ENCODE measurements at places on chromosomes 5 and 9.

GRCh38 chr9:19331877-19332276, 48.2 kb downstream of the RPS6 start:
- DNase-seq: no peak

GRCh38 chr5:21263361-21263760, 1275.4 kb upstream of the CDH18 start:
- DNase-seq: no peak

GRCh38 chr5:143842920-143843319, 31.0 kb downstream of the HMHB1 start:
- DNase-seq: no peak

DNA sequence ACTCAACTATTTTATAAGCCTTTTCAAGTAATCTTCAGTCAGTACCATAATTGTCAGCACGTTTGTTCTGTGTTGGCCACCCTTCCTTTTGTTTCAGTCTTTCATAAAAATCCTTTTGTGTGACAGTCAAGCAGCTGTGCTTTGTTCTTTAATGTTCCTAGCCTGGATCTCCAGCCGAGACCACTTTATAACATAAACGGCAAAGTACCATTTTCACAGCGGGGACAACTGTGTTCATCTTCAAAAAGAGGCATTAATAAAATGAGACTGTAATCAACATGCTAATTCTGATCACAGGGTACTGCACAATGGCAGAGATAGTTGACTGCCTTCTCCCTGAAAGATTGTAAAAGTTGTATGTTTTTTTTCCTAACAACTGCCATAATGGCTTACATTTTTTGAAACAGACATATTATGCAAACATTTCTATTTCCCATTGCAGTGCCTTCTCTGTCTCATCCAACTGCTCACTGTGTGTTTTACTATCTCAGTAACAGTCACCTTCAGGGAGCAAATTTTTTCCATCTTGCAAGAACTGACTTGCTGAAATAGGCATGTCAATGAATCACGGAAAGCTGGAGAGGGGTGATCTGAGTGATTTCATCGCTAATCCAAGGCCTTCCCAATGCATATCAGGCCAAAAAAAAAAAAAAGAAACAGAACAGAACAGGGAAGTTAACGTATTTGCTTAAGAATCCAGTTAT, 828.5 kb upstream of the DMAC1 start:
- DNase-seq: no peak

DNA sequence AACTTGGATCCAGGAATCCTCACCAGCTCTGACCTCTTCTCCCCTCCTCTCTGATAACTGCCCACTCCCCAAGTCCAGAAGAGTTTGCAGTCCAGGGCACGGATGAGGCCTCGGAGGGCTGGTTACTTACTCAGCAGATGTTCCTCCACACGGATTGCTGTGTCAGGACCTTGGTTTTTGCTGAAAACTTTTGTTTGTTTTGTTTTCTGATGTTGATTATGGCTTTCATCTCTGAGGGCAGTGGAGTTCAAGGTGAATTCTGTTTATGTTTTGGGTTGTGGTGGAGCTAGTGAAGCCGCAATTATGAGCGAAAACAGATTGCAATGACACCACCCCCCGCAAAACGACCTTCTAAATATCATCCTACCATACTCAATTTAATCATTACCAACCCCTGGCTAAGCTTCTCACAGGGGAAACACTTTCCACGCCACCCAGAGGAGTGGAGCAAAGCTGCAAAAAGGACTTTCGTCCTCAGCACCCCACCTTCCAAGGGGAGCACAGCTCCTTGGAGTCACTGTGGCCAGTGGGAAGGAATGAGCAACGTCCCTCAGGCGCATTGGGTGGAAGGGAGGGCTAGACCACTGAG, 92.7 kb upstream of the SAP30L start:
- DNase-seq: no peak

- DNase-seq: no peak
Measured at GRCh38 chr9:34335376-34335775, 6.0 kb downstream of the NUDT2 start.

DNA sequence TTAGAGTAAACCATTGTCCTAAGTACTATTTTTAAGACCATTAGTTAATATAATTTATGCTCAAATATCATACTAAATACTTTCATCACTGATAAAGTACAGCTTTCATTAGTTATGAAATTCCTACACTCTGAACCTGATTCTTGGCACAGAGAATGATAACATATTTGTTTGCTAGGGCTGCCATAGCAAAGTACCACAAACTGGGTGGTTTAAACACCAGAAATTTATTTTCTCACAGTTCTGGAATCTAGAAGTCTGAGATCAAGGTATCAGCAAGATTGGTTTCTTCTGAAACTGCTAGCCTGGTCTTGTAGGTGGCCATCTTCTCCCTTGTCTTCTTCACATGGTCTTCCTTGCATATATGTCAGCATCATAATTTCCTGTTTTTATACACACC, 608.4 kb downstream of the TLE1 start:
- no peak for DNase-seq

DNA sequence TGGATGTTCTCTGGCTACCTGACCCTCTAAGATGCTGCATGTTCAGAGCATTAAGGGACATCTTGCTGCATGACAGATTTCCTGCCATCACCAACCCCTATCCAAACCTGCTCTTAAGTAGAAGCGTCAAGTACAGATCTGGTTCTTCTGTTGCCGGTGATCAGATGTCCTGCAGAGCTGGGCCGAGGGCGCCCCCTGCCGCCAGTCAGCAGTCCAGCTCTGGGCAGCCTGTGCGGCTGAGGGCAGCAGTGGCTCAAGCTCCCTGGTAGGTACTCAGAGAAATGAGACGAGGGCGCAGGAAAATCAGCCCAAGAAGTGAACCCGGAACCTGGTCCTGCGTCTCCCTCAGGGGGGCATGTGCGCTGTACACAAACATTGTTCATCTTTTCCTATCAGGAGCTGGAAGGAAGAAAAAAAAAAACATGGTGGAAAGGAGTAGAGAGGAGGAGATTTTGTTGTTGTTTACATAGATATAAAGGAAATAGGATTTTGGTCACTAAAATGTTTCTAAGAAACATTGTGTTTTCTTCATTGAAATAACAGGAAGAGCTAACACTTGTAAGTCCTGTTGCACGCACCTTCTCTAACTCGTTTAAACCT, 95.8 kb downstream of the CFAP90 start:
- peak; percentile 68 for DNase-seq

DNA sequence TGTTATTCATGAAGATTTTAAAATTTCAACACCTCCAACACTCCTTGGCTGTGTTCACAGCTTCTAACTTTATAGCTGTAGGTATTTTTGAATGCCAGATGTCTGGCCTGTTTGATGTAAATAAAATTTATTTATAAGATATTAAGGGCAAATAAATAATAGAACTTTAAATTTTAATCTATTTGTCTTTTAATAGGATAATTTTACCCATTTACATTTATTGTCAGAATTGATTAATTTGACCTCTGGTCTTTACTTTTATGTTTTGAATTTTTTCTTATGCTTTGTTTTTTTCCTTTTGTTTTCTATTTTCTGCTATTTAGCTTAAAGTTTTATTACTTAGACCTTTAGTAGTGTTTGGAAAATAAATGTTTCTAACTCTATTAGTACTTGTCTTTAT, 94.6 kb downstream of the UGCG start:
- DNase-seq: no peak

DNA sequence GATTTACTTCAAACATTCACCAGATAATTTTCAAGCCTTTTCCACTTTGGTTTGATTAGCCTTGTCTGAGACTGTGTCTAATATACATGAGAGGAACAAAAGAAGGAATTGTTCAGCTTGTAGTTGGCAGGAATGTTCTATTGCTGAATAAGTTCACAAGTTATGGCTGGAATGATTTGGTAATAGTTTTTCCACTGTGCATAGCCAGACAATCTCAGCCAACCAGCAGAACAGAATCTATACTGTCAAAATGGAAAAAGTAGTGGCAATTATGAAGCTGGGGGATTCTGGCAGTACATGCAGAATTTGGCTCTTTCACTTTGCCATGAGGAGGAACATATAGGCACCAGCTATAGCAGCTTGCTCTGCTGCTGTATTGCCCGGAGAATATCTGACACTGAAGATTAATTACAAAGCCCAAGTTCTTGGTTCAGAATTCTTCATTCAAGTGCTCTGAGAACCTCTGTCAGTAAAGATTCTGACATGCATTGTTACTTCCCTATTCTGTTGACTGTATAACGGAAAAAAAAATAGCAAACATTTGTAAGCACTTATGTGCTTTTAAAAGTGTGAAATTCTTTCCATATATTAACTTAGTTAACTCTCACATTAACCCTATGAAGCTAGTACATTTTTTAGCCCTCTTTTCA, 150.6 kb downstream of the PRR16 start:
- DNase-seq: no peak

DNA sequence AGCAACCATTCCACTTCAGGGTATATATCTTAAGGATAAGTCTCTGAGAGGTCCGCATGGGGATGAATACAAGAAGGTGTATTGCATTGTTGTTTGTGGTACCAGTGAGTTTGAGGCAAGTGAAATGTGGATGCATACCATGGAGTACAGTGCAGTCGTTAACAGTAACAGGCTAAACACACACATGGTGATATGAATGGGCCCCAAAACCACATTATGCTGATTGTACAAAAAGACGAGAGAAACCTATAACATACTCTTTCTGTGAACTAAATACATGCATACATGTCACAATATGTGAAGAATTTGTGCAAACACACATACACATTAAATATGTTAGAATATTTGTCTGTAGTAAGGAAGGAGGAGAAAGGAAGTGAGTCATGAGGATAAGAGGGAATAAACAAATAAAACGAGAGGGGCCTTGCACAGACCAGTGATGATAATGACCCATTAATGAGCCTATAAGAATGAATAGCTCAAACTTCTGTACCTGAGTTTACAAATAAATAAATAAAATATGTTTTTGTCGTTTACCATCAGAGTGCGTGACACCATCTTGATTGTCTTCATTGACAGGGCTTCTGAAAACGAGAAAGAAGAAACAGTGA, 66.5 kb upstream of the RICTOR start:
- no peak for DNase-seq

- no peak for DNase-seq
Measured at GRCh38 chr5:72324189-72324825, 4.1 kb downstream of the PTCD2 start.

GRCh38 chr9:35907711-35908503, 1.4 kb upstream of the SPAAR start:
- no peak for DNase-seq

GRCh38 chr5:119357270-119357669, 1.5 kb downstream of the TNFAIP8 start:
- no peak for DNase-seq

- DNase-seq: no peak
Measured at GRCh38 chr5:134398609-134399155, 13.0 kb downstream of the CDKN2AIPNL start.

DNA sequence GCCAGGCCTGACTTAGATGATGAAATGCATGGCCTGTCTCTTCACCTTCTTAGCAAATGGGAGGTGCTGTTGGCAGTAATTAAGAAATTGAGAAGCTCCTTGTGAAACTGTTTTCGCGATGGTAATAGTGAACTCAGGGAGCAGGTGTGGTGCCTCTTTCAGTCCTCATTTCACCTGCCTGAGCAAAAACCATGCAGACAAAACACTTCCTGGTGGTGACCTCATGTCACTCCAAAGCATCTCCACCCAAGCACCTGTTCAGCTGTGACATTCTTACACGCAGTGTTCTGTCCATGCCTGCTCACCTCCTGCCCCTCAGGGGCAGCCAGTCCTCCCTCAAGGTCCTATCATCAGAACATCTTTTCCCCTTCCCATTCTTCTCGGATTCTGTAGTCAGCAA, 146.5 kb downstream of the CD180 start:
- DNase-seq: no peak

GRCh38 chr9:113298924-113299770, 4.0 kb downstream of the RNF183 start:
- no peak for DNase-seq

GRCh38 chr5:135869935-135870334, 25.7 kb downstream of the IL9 start:
- no peak for DNase-seq

GRCh38 chr5:176844706-176845391, 34.5 kb downstream of the UNC5A start:
- DNase-seq: no peak

GRCh38 chr9:36948051-36948450, 86.0 kb downstream of the PAX5 start:
- no peak for DNase-seq

DNA sequence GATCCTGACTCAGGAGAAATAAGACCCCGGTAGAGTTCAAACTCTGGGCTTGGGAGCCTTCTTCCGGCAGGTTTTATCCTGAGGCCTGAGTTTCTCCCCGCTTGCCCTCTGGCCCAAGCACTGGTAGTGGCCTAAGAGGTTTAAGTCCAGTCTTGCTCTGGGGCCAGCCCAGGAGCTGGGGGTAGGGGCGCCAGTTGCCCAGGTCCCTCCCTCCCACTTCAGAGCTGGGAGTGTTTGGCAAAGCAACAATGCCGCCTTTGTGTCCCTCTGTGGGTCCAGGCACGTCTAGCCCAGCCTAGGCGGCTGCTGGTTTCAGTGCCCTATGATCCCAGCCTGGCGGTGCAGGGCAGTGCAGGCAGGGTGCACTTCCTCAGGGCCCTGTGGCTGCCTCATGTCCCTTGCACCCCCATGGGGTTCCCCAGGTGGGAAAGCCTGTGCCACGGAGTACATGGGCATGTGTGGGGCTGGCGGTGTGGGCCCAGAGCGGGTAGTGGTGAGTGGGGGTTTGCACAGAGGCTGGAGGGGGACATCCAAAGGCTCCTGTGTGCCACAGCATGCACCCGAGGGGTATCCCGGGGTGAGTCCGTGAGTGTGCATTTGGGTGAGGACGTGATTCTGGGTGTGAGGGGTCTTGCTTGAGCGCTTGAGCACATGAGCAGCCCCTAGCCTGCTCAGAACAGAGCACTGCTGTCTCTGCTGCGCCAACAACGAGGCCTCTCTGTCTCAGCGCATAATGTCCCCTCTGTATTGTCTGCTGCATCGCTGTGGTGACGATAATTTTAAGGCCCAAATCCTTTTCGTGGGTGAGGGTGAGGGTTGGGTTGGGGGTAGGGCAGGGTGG, 61.7 kb upstream of the PSD2 start:
- DNase-seq: no peak

- no peak for DNase-seq
Measured at GRCh38 chr5:34447424-34447823, 208.7 kb upstream of the RAI14 start.

GRCh38 chr5:17737092-17737491, 102.8 kb downstream of the TAF11L14 start:
- DNase-seq: no peak

- no peak for DNase-seq
Measured at GRCh38 chr9:81819859-81820546, 108.2 kb upstream of the SPATA31D4 start.

GRCh38 chr5:90528601-90529193, 687 bp downstream of the LYSMD3 start:
- DNase-seq: peak; percentile 6

All from activated CD4-positive, alpha-beta T cell treated with anti-CD3 and anti-CD28 coated beads, Interleukin-10, Interleukin-2, amounts not matched to agents 100 ng/mL and 50 ng/mL, durations not matched to agents 16 hours and 8 hours (primary cell).